ENCODE measurements at places on chromosomes 5 and 9.

DNA sequence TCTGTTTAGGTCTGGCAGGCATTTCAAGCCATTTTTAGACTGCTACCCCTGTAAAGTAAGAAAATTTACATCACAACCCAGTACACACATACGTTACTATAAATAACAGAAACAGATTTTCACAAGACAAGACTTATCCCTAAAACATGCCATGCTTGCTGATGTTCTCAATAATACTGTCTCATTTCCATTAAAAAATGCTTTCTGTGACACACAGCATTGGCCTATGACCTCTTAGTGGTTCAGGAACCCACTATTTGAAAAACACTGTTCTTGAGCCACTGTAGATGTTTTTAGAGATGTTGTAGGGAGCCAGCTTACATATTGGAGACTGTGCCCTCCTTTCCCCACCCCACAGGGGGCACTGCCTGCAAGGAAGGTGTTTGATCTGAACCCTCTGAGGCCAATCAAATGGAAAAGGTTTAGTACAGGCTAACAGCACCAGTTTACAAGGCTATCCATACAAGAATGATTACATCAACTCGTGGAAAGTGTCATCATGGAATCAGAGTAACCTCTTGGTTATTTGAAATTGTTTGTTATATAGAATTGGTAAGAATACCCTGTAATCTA, 30.8 kb downstream of the ZSWIM6 start:
- DNase-seq = peak; percentile 12

DNA sequence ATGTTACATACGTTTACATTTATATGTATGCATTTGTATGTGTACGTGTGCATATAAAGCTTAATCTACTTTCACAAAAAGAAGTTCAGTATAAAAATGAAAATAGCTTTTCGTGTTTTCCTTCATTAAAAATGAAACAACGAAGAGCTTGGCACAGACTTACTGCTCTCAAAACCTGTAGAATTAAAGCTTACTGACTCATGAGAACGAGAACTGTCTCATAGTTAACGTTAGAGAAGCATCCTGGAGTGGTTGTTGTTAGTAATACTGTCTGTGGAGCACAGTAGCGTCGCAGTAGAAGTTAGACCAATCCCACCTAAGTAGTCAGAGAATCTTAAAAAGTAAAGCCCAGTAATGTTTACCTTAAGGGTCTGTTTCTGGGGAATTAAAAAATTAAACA, 1.3 kb downstream of the MAT2B start:
- no peak for DNase-seq

DNA sequence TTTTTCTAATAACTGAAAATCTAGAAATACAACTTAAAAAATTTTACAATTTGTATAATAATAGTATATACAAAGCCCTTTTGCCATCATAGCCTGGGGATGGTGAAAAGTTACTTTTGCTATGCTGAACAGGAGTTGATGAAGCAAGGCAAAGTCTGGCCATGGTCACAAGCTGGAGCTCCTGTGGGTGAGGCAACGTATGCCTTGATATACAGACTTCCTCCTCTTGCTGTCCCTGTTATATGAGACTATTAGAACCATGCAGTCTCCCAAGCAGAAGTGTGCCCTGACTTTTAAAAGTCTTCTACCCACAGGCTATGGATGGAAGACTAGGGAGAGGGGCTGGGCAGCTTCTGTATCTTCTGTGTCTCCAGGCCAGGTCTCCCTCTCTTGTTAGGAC, 15.7 kb downstream of the FAM151B start:
- DNase-seq = no peak

- no peak for DNase-seq
Measured at GRCh38 chr9:84374013-84374412, 33.5 kb upstream of the SLC28A3 start.

- no peak for DNase-seq
Measured at GRCh38 chr9:17005056-17005823, 129.6 kb upstream of the CNTLN start.

DNA sequence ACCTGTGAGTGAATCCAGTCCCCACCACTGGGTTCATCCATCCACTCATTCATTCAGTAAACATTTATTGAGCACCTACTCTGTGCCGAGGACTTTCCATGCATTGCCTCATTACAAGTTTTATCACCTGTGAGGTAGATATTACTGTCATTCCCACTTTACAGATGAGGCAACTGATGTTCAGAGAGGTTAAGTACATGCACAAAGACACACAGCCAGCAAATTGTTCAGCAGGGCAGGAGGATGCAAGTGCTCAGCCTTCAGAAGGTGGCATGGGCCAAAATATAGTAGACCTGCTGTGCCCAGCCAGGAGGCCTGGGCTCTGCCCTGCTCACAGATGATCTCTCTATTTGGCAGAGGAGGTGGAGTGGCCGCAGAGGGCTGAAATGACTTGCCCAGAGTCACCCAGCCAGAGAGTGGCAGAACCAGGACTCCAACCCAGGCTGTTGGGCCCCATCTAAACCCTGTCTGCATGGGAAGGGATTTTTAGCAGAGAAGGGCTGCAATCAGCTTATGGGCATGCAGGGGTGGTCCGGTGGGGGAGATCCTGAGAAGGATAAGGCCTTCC, 7.6 kb upstream of the NEURL1B start:
- no peak for DNase-seq

DNA sequence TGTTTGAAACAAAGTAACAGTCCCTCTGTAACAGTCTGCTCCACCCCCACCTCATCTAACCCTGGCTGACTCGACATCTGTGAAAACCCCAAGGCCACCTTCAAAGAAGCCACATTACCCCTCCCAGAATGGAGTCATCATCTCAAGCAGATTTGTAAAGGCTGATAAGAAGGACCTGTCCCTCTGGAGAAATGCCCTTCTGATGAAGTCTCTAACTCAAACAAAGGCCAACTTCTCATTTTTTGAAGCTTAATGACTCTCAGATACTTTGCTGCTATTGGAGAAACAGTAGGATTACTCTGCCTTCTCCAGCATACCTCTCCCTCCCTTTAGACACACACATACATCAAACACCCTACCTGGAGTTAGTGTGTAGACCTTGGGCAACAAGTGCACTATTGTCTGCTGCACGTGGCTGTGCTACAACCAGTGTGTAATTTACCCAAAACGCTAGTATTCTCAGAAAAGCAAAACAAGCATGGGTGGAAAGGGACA, 5.3 kb upstream of the SUSD1 start:
- DNase-seq = no peak

DNA sequence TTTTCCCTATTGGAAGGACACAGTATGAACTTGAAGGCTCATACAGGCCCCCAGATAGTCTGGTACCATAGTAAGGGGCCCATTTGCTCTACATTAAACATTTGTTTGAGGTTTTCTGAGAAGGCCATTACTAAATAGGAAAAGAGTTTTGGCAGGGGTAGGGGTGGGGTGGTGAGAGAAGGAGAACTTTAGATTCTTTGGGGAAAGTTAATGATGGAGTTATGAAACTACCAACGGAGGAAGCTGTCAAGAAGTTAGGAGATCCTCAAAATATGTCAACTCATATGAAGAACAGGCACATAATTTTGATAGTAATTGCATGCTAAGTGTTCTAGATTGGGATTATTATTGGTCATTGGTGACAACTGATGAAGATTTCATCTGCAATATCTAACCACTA, 114.7 kb downstream of the TAF11L14 start:
- no peak for DNase-seq

- DNase-seq = no peak
Measured at GRCh38 chr9:35723426-35723825, 8.6 kb downstream of the TLN1 start.

- no peak for DNase-seq
Measured at GRCh38 chr5:122937914-122938313, 92.5 kb downstream of the SNX24 start.

- no peak for DNase-seq
Measured at GRCh38 chr5:1857256-1857600, 25.5 kb downstream of the IRX4 start.

- DNase-seq = no peak
Measured at GRCh38 chr5:978693-979092, 29.9 kb upstream of the NKD2 start.

DNA sequence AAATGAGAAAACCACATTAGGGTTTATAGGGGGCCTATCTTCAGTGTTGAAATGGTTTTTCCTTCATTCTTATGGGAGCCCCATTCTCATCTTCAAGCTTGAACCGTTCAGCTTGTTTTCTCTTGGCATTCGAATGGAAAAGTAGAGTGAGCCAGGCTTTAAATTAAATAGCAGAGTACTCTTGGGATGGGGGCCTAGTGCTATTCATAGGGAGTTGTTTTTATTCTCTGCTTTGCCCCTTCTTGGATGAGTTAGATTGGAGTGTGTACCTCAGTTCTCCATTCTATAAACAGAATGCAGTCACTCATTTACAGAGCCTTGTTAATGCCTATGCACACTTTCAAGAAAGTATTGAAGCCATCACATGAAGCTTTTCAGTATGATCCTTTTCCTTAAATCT, 127.9 kb downstream of the FAM170A start:
- no peak for DNase-seq

DNA sequence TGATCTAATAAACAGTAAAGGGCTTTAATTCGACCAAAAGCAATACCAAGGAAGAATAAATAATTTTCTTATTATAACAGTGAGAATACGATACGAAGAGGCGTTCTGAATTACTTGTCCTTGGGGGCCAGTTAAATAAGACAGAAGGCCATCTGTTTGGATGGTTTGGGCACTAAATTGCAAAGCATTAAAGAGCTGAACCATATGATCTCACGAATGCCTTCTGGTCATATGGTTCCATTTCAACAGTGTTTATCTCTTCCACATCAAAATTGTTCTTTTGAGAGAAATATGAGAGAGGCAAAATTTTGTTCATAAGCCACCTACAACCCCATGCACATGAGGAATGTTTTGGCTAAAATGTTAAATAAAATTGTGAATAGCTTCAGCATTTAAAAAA, 605.4 kb downstream of the PTPRD start:
- no peak for DNase-seq

DNA sequence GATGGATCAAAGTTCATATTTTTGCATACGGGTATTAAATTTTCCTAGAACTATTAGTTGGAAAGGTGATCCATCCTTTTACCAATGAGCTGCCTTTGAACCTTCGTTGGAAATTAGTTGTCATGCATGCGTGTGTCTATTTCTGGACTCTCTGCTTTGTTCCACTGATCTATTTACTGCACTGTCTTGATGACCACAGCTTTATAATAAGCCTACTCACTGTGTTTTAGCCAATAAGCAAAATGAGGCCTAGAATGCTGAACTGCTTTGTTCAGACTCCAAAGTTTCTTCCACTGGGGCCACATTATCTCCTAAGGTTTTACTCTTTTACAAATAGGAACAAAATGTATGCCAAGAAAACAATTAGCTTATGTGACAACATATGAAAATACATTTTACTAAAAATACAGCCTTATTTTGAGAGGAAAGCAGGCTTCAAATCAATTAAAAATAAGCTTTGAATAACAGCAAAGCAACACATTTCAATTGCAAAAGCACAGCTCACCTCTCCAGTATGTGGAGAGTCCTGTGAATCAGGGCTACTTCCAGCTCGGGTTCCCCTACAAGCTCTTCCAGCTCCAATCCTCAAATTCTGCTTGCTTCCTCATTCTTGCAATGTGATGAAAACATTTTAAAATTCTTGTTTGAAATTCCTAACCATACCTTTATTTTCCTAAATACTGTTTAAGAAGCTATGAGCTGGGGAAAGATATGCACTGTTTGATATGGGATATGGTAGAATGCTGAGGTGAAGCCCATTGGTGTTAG, 72.0 kb downstream of the RETREG1 start:
- DNase-seq = no peak

- no peak for DNase-seq
Measured at GRCh38 chr5:154727361-154727760, 27.8 kb upstream of the LARP1 start.

DNA sequence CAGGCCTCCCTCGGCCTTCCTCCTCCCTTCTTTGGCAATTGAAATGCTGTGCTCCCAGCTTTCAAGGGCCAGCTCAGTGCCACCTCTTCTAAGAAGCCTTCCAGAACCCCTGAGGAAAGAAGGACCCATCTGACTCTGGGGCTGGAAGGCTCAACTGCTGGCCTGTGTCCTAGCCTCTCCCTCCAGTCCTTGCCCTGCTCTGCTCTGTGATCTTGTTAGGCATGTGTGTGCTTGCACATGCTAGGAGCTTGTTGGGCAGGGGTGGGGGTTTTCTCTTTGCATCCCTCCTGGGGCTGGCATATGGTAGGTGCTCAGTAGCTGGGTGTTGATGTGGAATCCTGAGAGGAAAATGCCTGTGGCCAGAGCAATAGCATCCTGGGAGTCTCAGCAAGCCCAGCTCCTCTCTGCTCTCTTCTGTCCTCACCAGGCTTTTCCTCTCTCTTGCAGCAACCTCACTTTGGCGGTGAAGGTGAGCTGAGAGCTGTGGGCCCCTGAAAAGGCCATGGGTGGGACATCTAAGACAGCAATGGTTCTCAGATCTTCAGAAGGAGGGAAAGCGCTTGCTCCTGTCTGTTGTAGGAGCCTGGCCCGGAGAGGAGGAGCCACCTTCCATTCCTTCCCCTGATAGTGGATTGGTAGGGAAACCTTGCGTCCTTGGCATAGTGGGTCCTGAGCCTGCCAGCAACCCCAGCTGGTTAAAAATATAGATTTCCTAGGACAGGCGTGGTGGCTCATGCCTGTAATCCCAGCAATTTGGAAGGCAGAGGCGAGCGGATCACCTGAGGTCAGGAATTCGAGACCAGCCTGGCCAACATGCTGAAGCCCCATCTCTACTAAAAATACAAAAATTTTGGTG, 9.9 kb downstream of the DOLK start:
- no peak for DNase-seq

DNA sequence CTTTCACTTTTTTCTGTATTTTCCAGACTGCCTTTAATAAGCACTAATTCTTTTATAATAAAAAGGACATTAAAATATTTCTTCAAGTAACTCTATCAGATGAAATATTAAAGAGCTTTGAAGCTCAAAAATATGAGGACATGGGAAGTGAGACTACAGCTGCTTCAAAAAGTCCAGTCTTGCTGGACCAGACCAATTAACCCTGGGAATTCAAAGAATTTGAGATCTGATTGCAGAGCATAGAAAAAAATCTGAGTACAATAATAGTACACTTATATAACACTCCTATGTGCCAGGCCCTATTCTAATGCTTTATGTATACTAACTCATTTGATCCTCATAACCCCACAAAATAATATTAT, 9.8 kb downstream of the TMEM245 start:
- no peak for DNase-seq

DNA sequence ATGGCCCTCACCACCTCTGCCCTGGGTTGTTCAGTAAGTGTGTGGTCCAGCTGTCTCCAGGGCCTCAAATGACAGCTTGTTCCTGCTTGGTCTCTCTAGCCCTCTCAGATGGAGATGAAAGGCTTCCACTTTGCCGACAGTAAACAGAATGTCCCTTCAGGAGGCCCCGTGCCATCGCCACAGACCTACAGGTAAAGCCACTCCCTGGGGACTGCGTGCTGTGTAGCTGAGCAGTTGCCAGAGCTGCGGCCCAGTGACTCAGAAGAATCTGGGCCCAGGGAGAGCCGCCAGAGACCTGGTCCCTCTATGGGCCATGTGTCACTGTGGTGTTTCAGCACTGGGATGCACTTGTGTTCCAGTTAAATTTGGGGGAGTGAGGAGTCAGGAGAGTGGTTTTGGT, 10.6 kb upstream of the POMT1 start:
- no peak for DNase-seq

GRCh38 chr5:99033014-99033900, 104.5 kb upstream of the CHD1 start:
- no peak for DNase-seq

- DNase-seq = no peak
Measured at GRCh38 chr9:27351438-27351837, 54.5 kb upstream of the EQTN start.
